CD4-positive, alpha-beta T cell treated with Interferon alpha-2 for 1 hour (primary cell): ENCODE measurements at places on chromosomes 12 and 14.

DNA sequence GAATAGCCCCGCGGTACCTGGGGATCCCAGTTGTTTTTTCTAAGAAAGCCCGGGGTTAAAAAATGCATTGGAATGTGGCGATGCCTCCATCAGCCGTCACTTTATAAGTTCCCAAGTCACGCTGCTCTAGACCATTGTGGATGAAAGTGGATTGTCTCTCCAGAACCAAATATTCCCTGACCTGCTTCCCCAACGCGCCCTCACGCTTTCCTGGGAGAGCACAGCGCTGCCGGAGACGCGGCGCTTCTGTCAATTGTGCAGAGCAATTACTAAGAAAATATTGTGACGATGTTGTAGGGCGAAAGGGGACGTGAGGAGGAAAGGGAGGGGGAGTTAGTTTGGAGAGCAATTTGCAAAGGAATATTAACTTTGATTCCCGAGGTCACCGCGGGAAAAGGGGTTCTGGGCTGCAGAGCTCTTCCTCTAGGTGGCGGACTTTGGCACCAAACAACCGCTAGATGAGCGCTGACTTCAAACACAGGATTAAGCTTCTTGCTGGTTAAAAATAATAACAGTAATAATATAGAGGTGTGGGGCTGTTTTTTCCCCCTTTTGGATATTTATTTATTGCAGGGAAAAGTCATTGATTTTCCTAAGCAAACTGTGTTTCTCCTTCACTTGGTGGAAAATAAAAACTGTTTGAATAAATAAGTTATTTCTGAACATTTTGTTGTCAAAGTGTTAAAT, 9.6 kb upstream of the FOXG1 start:
- no peak for DNase-seq

DNA sequence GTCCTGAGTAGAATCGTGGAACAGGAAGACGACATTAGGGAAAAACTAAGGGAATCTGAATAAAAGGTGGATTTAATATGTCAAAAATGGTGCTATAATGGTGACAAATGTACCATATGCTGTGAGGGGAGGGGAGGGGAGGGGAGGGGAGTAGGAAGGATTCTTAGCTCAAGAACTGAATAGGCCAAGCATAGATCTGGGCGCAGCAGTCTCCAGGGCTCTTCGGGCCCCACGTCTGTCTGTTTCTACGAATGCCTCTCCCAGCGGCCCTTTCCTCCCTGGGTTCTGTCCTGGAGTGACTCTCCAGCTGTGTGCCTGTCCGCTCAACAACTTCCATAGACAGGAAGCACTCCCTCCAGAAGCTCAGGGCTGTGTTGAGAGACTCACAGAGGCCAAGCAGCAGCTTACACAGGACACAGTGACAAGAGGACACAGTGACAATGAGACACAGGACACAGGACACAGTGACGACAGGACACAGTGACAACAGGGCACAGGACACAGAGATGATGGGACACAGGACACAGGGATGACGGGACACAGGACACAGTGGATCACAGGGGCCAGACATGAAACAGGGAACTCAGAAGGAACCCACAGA, 42.4 kb upstream of the PPP2R5C start:
- no peak for DNase-seq

GRCh38 chr14:99128185-99128584, 143.8 kb downstream of the BCL11B start:
- no peak for DNase-seq

GRCh38 chr12:84730561-84731162, 181.9 kb downstream of the SLC6A15 start:
- no peak for DNase-seq

DNA sequence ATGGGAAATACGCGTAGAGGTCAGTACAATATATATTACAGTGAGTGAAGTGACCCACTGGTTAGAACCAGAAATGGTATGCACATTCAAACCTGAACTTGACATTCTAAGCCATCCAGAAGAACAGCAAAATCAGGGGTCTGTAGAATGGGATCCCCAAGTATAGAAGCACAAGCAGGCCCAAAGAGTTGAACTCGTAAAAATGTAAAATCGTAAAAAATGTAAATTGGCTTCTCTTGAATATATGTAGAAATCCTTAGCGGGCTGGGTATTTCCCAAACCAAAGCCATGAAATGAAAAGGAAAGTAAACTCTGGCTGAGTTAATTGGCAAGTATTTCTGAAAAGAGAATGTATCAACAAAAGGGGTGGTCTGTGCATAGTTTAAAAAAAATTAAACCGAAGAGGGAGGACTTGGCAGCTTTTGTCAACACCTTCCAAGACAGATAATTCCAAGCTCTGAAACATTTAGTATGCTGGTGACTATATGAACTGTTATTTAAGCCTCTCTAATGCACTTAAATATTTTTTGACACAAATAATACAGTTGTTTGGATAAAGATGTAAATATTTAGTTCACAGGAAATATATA, 1505.6 kb upstream of the FLRT2 start:
- DNase-seq = no peak

DNA sequence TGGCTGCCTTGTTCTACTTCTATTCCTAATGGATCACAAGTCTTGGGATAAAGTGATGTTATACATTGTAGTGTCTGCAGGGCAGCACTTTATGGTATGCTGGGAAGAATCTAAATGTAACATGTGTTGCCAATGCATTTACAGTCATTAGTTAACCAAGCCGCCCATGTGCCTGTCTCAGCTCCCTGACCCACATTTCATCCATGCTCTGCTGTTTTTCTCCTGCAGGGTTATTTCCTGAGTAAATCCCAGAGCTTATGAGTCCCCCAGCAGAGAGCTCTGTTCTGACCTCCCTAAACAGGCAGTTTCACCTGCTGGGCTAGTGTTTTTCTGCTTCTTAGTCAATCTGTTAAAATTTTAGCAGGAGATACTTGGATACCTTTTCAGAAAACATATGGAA, 4.4 kb upstream of the TMTC2 start:
- no peak for DNase-seq

GRCh38 chr12:14264316-14264715, 101.2 kb upstream of the ATF7IP start:
- DNase-seq = no peak

DNA sequence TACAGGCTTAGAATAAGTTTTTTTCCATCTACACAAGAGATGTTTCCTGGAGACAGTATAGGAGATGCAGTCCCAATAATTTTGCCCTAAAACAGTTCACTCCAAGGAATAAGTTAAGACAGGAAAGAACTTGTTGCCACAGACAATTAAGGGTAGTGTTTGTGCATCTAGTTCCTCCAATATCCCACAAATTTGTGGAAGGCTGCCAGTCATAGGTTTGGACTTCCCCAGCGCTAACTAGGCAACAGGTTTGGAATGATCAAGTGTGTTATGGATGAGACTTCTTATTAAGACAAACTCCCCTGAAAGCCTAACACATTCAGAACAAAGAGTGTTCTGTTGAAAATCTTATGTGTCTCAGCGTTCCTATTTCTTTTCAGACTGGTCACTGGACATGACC, 611.0 kb downstream of the CCER1 start:
- DNase-seq = no peak

DNA sequence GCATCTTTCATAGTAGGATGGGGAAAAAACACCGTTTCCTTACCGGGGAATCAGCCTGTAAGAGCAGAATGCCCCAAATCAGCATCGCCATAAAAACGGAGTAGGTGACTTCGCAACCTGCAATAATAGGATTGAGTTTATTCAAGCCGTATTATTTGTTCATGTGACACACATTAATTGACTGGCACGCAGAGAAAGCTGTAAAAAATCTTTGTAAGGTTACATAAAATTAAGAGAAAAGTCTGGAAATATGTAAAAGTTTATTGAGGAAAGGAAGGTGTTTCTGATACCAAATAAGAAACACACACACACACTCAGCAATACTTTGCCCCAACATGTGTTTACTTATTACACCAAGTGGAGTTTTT, 628 bp upstream of the CAPRIN2 start:
- DNase-seq = no peak

DNA sequence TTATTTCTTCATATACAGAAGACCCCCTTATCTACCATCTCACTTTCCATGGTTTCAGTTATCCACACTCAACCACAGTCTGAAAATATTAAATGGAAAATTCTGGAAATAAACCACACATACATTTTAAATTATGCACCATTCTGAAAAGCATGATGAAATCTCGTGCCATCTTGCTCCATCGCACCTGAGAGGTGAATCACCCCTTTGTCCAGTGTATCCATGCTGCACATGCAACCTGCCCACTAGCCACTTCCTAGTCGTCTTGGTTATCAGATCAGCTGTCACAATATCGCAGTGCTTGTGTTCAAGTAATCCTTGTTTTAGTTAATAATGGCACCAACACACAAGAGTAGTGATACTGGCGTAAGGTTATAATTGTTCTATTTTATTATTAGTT, 145.7 kb downstream of the C12orf42 start:
- no peak for DNase-seq

DNA sequence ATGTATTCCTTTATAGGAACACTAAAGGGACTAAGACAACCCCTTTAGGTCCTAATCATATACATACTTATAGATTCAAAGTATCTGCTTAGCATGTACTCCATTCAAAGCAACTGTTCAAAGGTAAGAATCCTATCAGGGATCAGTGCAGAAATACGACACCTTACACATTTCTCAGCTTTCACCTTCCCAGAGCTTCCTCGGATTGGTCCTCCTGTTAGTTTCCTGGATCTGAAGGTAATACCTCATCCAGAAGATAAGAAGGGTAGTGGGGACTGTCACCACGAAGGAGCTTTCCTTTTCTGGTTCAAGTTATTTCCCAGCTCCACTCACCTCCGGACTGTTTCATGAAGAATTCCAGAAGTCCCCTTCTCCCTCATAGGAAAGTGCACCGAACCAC, 38.0 kb downstream of the RCOR1 start:
- DNase-seq = no peak

DNA sequence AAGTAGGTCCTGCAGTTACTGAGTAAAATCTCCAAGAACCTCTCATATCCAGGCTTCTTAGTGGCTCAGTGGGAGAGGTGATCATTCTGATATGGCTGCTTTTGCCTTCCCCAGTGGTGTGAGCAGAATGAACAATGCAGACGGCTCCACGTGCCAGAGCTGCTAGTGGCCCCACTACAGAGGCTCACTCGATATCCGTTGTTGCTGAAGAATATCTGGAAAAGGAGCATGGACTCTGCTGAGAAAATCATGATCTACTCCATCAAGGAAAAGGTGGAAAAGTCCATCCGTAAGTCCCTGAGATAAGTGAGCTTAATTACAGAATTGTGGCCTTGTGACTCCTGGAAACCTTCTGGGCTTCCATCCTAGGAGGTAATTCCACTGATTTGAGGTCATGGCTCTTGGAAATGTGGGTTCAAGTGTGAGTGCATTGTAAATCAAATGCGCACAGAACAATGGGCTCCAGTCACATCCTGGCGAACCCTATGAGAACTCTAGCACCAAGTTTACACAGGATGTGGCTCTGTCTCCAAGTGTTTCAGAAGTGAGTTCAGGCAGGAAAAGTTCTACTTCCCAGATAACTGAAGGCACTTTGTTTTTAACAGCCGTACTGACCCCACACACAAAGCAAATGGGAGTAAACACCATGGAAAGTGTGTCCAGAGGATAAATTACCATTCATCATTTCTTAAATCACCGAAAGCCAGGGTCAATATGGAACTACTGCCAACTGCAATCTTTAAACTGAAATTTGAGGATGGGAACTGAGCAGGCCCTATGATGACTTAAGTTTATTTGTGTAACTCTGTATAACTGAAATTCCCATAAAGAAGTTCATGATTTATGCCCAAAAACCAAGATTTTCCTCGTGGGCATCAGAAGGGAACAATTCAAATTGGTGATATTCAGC, 51.4 kb downstream of the PLEKHG7 start:
- DNase-seq = no peak
